H9 (cell line): ENCODE measurements at places on chromosomes 7 and 10. TPM values are rescaled to one million over a fixed set of nuclear protein-coding genes. Genes with fewer than 3 reads are reported as not detected.

DNA sequence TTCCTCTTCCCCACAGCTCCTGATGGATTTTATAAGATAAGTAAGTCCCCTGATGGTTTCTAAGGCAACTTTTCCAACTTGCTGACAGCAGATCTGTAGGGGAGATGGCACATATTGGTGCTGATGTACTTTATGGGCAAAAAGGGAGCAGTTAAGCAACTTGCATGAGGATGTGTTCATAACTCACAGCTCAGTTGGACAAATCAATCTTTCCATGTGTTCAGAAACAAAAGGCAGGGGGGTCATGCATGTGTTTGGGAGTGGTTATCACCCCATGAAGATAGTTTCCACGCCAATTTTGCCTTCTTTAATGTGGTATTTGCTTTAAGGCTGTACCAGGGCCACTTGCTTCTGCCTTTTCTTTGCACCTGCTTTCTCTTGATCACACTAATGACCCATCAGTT is 6.1 kb downstream of the RBM20 start:
- H3K27me3 ChIP-seq = peaks cover 2% of the 10 kb centered on the region; the same call in 1 of the 2 replicates
- no peak overlapping the region for H3K27ac ChIP-seq
- H3K4me1 ChIP-seq = peaks cover 5% of the 10 kb centered on the region; the same call in 1 of the 2 replicates
- H3K4me3 ChIP-seq = no peak overlapping the region

DNA sequence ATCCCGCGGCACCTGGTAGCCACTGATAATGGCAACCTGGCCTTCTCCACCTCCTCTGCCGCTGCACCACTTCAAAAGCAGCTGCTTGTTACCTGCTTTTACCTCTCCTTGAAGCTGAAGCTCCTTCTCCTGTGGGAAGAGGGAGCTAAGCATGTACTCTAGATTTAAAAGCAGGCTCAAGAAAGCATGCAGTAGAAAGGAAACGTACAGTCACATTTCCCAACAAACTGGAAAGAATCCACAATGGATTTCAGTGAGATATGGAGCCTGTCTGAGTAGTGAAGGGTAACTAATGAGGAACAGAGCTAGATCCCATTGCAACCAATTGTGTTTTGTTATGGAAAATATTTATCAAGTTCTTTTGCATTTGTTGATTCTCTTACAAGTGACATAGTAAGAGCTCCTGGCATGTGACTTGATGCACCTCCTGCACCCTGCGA is 457.4 kb upstream of the GALNT17 start:
- no peaks in the 10 kb centered on the region; the same call in 1 of the 2 replicates for H3K27me3 ChIP-seq
- no peak overlapping the region for H3K4me3 ChIP-seq
- no peaks in the 10 kb centered on the region; the same call in 2 of the 3 replicates for H3K36me3 ChIP-seq
- H3K4me1 ChIP-seq = peaks cover 3% of the 10 kb centered on the region; the same call in 1 of the 2 replicates

GRCh38 chr7:122300956-122301833 is 3.4 kb downstream of the FEZF1 start:
- H3K27me3 ChIP-seq = peaks cover 42% of the 10 kb centered on the region; the same call in 1 of the 2 replicates
- no peak for DNase-seq
- H3K27ac ChIP-seq = no peak overlapping the region
- peaks cover 29% of the 10 kb centered on the region for H3K36me3 ChIP-seq
- peak overlapping the region; percentile 87 for H3K4me3 ChIP-seq
- H3K4me1 ChIP-seq = peaks cover 2% of the 10 kb centered on the region; the same call in 1 of the 2 replicates

GRCh38 chr7:32275216-32276009 is 205.2 kb upstream of the PDE1C start:
- no peaks in the 10 kb centered on the region; the same call in 2 of the 3 replicates for H3K36me3 ChIP-seq
- no peak overlapping the region for H3K27ac ChIP-seq
- no peak for DNase-seq
- H3K4me3 ChIP-seq = no peak overlapping the region

GRCh38 chr7:45088821-45089340 is at the start of gene NACAD:
Gene NACAD, minus strand, starts transcription at chr7:45088969. Its CDS starts 75 bp downstream, at chr7:45088894.
- peaks cover 3% of the 10 kb centered on the region; the same call in 1 of the 2 replicates for H3K4me1 ChIP-seq
- no peaks in the 10 kb centered on the region for H3K27me3 ChIP-seq
- H3K4me3 ChIP-seq = peak within 1 kb of the TSS; percentile 86
- no peak within 1 kb of the TSS for H3K27ac ChIP-seq
- no peak for DNase-seq

UNCX gene
- total RNA-seq = not detected in 2 replicates

AKR1C8 gene
- not detected in 2 replicates for total RNA-seq

OPN4 gene
- not detected in 2 replicates for total RNA-seq

CADPS2 gene
- total RNA-seq = 7.1 and 8.1 TPM in 2 replicates
